Amygdala (tissue), 56 donors: ENCODE measurements at places on chromosomes 7 and 10.

GRCh38 chr7:73308074-73308664 is 457 bp downstream of the NSUN5 start:
- no peak for DNase-seq

DNA sequence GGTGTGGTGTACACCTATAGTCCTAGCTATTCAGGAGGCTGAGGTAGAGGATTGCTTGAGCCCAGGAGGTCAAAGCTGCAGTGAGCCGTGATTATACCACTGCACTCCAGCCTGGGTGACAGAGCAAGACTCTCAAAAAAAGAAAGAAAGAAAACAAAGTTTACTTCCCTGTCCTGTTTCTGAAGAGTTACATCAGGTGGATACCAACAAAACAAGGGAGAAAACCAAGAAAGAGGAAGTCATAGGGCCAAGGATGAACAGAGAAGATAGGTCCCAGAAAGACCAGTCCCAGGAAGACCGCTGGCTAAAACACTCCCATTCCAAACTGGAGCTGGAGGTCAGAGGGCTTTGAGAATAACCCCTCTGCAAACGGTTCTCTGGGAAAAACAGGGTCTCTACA is 13.5 kb downstream of the MACROH2A2 start:
- no peak for DNase-seq

- no peak for DNase-seq
Observed at GRCh38 chr10:101724446-101724845, 29.5 kb upstream of the FBXW4 start.

- no peak for DNase-seq
Observed at GRCh38 chr7:132685277-132685676, 109.0 kb upstream of the PLXNA4 start.

- DNase-seq, result no peak
Observed at GRCh38 chr10:46557319-46558121, 1.1 kb upstream of the GPRIN2 start.

DNA sequence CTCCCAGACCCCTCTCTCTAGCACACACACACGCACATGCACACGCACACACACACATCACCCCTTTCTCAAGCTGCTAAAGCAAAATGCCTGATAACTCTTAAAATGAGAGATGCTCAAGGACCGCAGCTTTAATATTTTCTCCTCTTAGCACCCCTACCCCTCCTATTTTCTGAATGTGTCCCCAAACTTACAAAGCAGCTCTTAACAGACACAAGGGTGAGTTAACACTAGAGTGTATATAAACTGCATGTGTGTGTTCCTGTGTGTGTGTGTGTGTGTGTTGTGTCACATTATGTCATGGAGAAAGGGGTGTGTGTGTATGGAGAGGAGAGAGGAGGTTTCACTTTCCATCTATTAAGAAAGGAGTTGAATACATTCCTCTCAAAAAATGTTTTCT is 1.3 kb downstream of the PTN start:
- DNase-seq, result no peak
